Naive thymus-derived CD8-positive, alpha-beta T cell (primary cell): ENCODE measurements at places on chromosomes 2 and 18. TPM values are rescaled to one million over a fixed set of nuclear protein-coding genes. Genes with fewer than 3 reads are reported as not detected.

IL36A gene
- 1.2 TPM for total RNA-seq

SCN1A gene
- not detected for total RNA-seq

ACOXL gene
- total RNA-seq = not detected

CENPA gene
- not detected for total RNA-seq

SLC23A3 gene
- 2.7 TPM for total RNA-seq

ALPP gene
- not detected for total RNA-seq

GDF7 gene
- total RNA-seq = not detected

ASB18 gene
- not detected for total RNA-seq

CCDC85A gene
- total RNA-seq = not detected

ACTG2 gene
- not detected for total RNA-seq

LPIN2 gene
- 59.6 TPM for total RNA-seq

- no peak overlapping the region for H3K27ac ChIP-seq
- no peaks in the 10 kb centered on the region for H3K27me3 ChIP-seq
- H3K4me1 ChIP-seq = no peaks in the 10 kb centered on the region
- H3K36me3 ChIP-seq = no peaks in the 10 kb centered on the region
Measured at GRCh38 chr2:21358976-21359375, 235.2 kb downstream of the TDRD15 start.

DNA sequence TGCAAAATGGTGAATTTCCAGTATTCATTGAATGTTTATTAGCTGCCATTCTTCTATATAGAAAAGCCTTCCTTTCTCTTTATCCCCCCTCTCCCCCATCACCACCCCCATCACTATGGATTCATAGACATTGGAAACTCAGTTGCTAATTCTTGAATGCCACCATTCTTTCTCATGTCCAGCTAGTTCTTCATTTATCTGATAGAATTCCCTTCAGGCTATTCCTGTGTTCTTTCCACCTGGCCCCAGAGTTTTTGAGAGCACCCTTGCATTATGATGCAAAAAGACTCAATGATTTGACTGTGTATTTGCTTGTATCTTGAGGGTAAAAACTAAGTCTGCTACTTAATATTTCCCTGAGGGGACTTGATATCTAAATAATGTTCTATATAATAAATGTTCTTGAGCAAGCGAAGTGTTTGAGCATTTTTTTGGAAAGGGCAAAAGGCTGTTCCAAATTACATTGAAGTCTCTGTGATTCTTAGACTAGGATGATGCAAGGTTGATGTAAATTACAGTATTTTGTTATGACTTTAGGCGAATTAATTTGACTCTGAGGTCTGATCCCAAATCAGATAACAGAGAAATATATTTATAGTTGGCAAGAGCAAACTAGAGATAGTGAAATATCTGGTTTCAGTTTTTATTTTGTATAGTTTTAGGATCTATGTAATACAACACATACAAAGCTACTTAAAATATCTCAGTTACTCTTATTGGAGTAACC, 18.8 kb upstream of the SOS1 start:
- H3K4me1 ChIP-seq = peaks cover 70% of the 10 kb centered on the region
- no peaks in the 10 kb centered on the region for H3K27me3 ChIP-seq
- no peak for DNase-seq

GRCh38 chr2:28664120-28664842, 87.3 kb upstream of the PPP1CB start:
- H3K27me3 ChIP-seq = no peaks in the 10 kb centered on the region
- H3K4me1 ChIP-seq = peaks cover 5% of the 10 kb centered on the region
- H3K36me3 ChIP-seq = no peaks in the 10 kb centered on the region
- no peak for DNase-seq

DNA sequence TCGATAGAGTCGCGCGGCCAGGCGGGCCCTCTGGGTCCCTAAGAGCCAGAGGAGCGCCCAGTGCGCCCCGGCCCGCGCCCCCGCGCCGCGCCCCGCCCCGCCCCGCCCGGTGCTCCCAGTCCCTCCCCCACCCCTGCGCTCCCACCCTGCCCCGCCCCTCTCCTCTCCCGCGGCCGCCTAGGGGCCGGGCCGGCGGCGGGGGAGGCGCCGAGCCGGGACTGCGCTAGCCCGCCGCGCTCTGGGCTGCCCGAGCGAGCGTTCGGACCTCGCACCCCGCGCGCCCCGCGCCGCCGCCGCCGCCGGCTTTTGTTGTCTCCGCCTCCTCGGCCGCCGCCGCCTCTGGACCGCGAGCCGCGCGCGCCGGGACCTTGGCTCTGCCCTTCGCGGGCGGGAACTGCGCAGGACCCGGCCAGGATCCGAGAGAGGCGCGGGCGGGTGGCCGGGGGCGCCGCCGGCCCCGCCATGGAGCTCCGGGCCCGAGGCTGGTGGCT, at the start of gene GPC1:
Gene GPC1, plus strand, starts transcription at position 207 of the 491 bp plus-strand sequence. Its CDS starts 256 bp downstream, at position 463.
- no peak within 1 kb of the TSS for H3K27ac ChIP-seq
- peak within 1 kb of the TSS; percentile 93 for H3K4me3 ChIP-seq
- no peak for DNase-seq
- H3K27me3 ChIP-seq = peaks cover 43% of the 10 kb centered on the region
- no peaks in the 10 kb centered on the region for H3K36me3 ChIP-seq

GRCh38 chr2:7825591-7826312, 856.1 kb upstream of the ID2 start:
- DNase-seq = no peak
- H3K27me3 ChIP-seq = no peaks in the 10 kb centered on the region
- H3K36me3 ChIP-seq = no peaks in the 10 kb centered on the region
- no peaks in the 10 kb centered on the region for H3K4me1 ChIP-seq

- H3K36me3 ChIP-seq = peaks cover 8% of the 10 kb centered on the region
- no peak overlapping the region for H3K4me3 ChIP-seq
- H3K27me3 ChIP-seq = peaks cover 4% of the 10 kb centered on the region
- H3K27ac ChIP-seq = no peak overlapping the region
- no peak for DNase-seq
Measured at GRCh38 chr2:7927691-7928090, 754.2 kb upstream of the ID2 start.

- no peaks in the 10 kb centered on the region for H3K36me3 ChIP-seq
- no peak overlapping the region for H3K27ac ChIP-seq
- H3K4me3 ChIP-seq = no peak overlapping the region
- H3K27me3 ChIP-seq = no peaks in the 10 kb centered on the region
- DNase-seq = no peak
Measured at GRCh38 chr2:42516418-42516901, 22.7 kb upstream of the KCNG3 start.

GRCh38 chr2:3445891-3446290, 66.4 kb downstream of the TRAPPC12 start:
- peaks cover 14% of the 10 kb centered on the region for H3K4me1 ChIP-seq
- H3K27ac ChIP-seq = no peak overlapping the region
- DNase-seq = no peak
- H3K27me3 ChIP-seq = no peaks in the 10 kb centered on the region
- no peaks in the 10 kb centered on the region for H3K36me3 ChIP-seq

DNA sequence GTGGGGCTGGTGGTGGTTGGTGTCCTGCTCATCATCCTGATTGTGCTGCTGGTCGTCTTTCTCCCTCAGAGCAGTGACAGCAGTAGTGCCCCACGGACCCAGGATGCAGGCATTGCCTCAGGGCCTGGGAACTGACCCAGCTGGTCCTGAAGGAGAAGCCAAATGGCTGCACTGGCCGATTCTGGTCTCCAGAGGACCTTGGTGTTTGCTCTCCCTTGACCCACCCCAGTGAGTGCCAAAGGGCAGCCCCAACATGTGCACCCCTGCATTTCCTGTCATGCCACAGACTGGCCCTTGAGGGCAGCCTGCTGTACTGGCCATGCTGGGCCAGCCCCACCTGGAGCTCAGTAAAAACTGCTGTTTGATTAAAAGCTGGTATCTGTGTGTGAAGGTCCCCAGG, 2.5 kb upstream of the RNF181 start:
- no peaks in the 10 kb centered on the region for H3K27me3 ChIP-seq
- H3K27ac ChIP-seq = peak overlapping the region; percentile 71
- H3K4me1 ChIP-seq = peaks cover 61% of the 10 kb centered on the region

DNA sequence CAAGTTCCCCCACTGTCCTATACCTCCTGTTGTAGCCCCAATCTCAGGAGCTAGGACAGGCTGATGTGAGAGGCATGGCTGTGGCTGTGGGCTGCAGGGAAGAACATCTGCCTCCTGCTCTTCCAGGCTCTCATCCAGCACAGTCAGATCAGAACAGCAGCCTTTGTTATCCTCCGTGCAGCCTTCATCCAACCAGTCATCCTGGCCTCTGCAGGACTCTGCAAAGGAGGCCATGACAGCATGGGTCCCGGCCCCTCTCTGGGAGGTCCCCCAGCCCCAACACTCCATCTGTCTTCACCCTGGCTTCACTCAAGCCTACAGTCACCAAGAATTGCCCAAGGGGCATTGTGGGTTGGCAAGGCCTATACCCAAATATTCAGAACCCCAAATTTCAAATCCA, 223.2 kb upstream of the COPS8 start:
- no peaks in the 10 kb centered on the region for H3K4me1 ChIP-seq
- no peaks in the 10 kb centered on the region for H3K36me3 ChIP-seq
- H3K27ac ChIP-seq = no peak overlapping the region
- no peak for DNase-seq

GRCh38 chr2:231604101-231604684, 11.5 kb downstream of the TEX44 start:
- no peaks in the 10 kb centered on the region for H3K36me3 ChIP-seq
- DNase-seq = no peak
- H3K4me1 ChIP-seq = peaks cover 7% of the 10 kb centered on the region
- peak overlapping the region; percentile 93 for H3K27ac ChIP-seq
- peak overlapping the region; percentile 66 for H3K4me3 ChIP-seq
- H3K27me3 ChIP-seq = no peaks in the 10 kb centered on the region

GRCh38 chr18:67646890-67647289, 130.4 kb upstream of the DSEL start:
- no peak overlapping the region for H3K4me3 ChIP-seq
- no peaks in the 10 kb centered on the region for H3K27me3 ChIP-seq
- no peak overlapping the region for H3K27ac ChIP-seq
- DNase-seq = no peak
- H3K4me1 ChIP-seq = no peaks in the 10 kb centered on the region

GRCh38 chr2:159287733-159288132, 1.2 kb upstream of the WDSUB1 start:
- peak overlapping the region; percentile 50 for H3K27ac ChIP-seq
- H3K36me3 ChIP-seq = peaks cover 3% of the 10 kb centered on the region
- H3K4me3 ChIP-seq = peak overlapping the region; percentile 88
- no peak for DNase-seq
- peaks cover 31% of the 10 kb centered on the region for H3K4me1 ChIP-seq
- peaks cover 2% of the 10 kb centered on the region for H3K27me3 ChIP-seq

- no peak overlapping the region for H3K4me3 ChIP-seq
- peaks cover 20% of the 10 kb centered on the region for H3K27me3 ChIP-seq
- DNase-seq = no peak
- H3K4me1 ChIP-seq = peaks cover 5% of the 10 kb centered on the region
Measured at GRCh38 chr18:54822872-54823845, 5.1 kb upstream of the RAB27B start.

DNA sequence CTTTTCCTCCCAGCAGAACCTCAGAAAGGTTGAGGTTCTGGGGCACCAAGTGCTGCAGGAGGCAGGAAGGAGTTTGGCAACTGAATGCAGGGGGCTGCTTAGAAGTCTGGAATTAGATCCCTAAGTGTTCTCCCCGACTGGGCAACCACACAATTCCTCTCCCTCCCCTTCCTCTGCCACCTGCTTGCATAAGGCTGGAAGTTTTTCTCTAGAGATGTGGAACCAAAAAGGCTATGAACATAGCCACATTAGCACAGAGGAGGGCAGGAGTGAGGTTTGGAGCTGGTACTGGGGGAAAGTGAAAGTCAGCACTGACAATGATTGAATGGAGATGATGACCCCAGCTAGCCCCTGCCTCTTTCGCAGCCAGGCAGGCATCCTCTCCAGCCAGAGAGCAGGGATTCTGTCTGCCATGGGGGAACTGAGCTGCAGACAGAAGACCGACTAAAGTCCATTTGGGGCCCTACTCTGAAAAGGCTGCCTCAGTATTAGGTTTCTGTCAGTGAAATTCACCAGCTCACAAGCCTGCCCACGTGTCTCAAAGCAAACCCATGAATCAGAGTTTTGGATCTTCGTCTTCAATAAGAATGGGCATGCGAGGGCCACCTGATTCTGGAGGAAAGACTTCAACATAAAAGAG, 87.9 kb upstream of the ITGA6 start:
- peaks cover 35% of the 10 kb centered on the region for H3K4me1 ChIP-seq
- H3K36me3 ChIP-seq = no peaks in the 10 kb centered on the region
- peak; percentile 18 for DNase-seq
- H3K27me3 ChIP-seq = no peaks in the 10 kb centered on the region

GRCh38 chr2:119234021-119235019, 10.7 kb downstream of the STEAP3 start:
- no peaks in the 10 kb centered on the region for H3K4me1 ChIP-seq
- no peaks in the 10 kb centered on the region for H3K27me3 ChIP-seq
- H3K27ac ChIP-seq = no peak overlapping the region
- no peaks in the 10 kb centered on the region for H3K36me3 ChIP-seq
- H3K4me3 ChIP-seq = no peak overlapping the region
- DNase-seq = no peak

- H3K36me3 ChIP-seq = peaks cover 13% of the 10 kb centered on the region
- peak overlapping the region; percentile 94 for H3K27ac ChIP-seq
- DNase-seq = no peak
- H3K4me1 ChIP-seq = peaks cover 82% of the 10 kb centered on the region
- no peaks in the 10 kb centered on the region for H3K27me3 ChIP-seq
Measured at GRCh38 chr2:105821428-105822125, 76.9 kb downstream of the NCK2 start.

DNA sequence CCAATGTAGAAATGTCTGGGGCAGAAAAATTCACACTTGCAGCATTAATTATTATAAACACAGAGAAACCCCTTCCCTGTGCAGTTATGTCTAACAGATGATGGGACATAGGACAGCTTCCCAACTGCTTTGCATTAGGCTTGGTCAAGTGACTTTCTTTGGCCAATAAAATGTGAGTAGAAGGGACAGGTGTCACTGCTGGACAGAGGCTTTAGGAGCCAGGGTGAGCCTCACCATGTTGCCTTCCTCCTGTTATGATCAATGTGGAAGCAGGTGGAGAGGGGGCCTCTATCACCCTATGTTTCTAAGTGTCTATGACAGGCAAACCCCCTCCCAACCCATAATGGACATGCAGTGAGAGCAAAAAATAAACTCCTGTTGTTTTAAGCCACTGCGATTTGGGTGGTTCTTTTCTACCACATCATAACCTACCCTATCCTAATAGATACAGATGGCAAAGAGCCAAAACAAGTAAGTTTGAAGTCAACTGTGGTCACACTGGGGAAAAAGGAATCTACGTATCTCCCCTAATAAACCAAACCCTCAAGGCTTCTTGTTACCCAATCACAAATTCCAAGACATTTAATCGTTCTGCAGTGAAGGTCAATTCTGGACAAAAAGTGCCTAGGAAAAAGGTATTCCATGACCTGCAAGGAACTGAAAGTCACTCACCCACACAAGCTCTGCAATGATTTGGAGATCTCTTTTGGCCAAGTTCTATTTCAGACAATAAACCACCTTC, 28.6 kb upstream of the POU3F3 start:
- H3K4me3 ChIP-seq = no peak overlapping the region
- no peak for DNase-seq
- H3K36me3 ChIP-seq = no peaks in the 10 kb centered on the region
- no peaks in the 10 kb centered on the region for H3K4me1 ChIP-seq
- H3K27me3 ChIP-seq = peaks cover 12% of the 10 kb centered on the region
- H3K27ac ChIP-seq = no peak overlapping the region

- H3K36me3 ChIP-seq = peaks cover 5% of the 10 kb centered on the region
- H3K27me3 ChIP-seq = no peaks in the 10 kb centered on the region
- H3K4me1 ChIP-seq = no peaks in the 10 kb centered on the region
- no peak overlapping the region for H3K27ac ChIP-seq
- no peak for DNase-seq
- no peak overlapping the region for H3K4me3 ChIP-seq
Measured at GRCh38 chr2:146642066-146642465, 1202.8 kb upstream of the ACVR2A start.
